ENCODE measurements at places on chromosomes 12 and 14.

GRCh38 chr12:21546716-21547115, 20.6 kb downstream of the SPX start:
- DNase-seq, result no peak

DNA sequence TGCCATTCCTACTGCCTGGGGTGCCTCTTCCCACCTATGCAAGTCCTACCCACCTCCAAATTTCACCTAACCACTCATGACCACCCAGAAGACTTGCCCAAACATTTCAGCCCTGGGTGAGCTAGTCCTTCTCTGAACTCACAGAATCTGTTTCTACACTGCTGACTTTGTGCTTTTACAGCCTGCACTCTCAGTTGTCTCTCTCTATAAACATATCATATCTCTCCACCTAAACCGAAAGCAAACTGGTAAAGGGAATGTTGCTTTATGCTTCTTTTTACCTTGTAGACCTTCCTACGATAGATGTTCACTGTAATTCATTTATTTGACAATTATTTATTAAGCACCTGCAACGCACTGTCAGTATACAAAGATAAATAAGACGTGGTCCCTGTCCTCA, 38.1 kb upstream of the RNASE3 start:
- DNase-seq, result no peak

- no peak for DNase-seq
These were observed 523 bp upstream of the SLC6A15 start for GRCh38 chr12:84913129-84913515.

GRCh38 chr12:107431942-107432341, 253.7 kb upstream of the PWP1 start:
- no peak for DNase-seq

DNA sequence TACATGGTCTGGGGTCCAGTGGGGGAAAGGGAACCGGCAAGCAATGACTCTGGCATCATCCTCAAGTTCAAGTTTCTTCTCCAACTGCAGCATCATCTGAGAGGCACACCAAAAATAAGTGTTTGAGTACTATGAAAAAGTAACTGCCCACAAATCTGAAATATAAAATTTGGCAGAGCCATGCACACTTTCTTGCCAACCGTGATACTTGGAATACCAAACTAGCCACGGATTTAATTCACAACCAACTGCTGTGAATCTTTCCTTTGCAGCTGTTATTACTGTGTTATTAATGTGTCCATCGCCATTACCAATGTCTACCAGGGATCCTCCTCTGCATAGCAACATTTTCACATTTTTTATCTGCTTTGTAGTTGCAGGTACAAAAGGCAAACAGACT, 74.6 kb downstream of the GXYLT1 start:
- DNase-seq, result no peak

DNA sequence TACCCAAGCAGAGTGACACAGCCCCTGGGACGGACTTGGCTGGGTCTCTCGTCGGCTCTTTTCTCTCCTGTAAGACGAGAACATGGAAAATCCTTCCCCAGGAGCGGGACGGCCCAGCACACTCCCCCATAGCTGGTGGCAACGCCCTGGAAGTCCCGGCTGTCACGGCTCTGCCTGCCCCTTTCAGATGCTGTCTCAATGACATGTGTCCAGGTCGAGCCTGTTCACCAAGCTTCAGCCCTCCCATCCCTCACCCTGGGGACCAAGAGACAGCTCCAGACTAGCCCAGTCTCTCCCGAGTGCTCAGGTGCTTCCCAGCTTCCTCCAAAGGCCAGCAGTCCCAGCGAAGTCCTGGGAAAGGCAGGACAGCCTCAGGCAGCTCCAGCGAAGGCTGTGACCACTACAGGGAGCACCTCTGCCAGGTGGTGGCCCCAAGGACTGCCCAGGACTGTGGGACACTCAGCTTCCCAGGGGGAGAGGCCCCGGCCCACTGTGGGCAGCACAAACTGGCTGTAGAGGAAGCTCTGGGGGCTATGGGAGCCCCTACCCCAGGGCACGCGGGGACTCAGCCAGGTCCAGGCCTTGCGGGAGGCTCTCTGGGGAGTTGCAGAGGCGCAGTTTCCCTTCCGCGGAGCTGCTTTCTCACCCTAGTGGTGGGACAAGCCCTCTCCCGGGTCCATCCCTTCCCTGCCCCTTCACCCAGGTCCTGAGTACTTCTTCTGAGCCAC, 33.6 kb downstream of the TNFAIP2 start:
- no peak for DNase-seq

GRCh38 chr12:131332224-131332623, 378.5 kb downstream of the ADGRD1 start:
- no peak for DNase-seq

GRCh38 chr12:98002887-98003493, 512.4 kb upstream of the TMPO start:
- no peak for DNase-seq

GRCh38 chr12:9869307-9870161, at the start of gene CLEC2B:
CLEC2B (minus strand) TSS chr12:9869354.
- peak; percentile 52 for DNase-seq

- DNase-seq, result no peak
These were observed 25.0 kb downstream of the LRRC9 start for GRCh38 chr14:59944909-59945308.

DNA sequence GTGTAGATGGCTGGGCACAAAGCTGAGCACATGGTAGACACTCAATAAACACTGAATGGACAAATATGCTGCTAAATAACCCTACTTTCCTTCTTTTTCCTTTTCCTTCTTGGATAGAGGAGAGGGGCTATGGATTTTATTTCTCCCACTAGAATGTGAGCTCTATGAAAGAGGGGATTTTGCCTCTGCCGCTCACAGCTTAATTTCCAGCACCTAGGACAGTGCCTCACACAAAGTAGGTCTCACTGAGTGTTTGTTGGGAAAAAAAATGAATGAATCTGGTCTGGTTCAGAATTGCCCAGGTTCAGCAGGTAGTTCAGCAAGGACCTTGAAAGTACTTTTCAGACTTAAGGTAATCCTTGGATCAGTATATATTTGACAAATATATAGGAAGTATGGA, 65.5 kb downstream of the WSCD2 start:
- no peak for DNase-seq

GRCh38 chr14:105252552-105253328, 4.4 kb downstream of the BTBD6 start:
- DNase-seq, result no peak

GRCh38 chr12:75561921-75562320, 50.5 kb upstream of the KRR1 start:
- no peak for DNase-seq

DNA sequence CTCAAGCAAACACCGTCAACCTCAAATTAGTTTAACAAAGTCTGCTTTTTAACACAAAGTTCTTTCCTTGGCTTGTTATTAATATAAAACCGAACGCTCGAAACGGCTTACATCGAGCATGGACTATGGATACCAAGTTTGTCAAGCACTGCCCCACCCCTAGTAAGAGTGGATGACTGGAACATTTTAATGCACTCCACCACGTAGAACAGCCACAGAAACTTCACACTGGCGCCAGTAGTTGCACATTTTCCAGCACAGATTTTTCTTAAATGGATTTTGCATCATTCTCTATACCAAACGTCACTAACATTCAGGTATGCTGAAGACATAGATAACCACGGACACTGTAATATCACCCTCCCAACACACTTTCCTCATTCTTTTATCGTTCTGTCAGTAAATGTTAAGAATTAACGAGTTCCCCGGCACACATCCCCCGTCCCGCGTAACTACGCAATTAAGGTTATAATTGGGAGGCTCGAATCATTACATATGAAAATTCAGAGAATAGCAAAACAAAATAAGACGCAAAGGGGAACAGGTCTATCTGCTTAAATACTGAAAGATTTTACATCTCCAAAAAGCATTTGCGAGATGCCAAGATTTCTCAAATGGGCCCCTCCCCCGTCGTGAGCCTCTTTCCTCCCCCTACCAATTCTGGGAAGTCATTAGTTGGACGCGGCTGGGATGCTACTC, 990 bp downstream of the FERMT2 start:
- no peak for DNase-seq

DNA sequence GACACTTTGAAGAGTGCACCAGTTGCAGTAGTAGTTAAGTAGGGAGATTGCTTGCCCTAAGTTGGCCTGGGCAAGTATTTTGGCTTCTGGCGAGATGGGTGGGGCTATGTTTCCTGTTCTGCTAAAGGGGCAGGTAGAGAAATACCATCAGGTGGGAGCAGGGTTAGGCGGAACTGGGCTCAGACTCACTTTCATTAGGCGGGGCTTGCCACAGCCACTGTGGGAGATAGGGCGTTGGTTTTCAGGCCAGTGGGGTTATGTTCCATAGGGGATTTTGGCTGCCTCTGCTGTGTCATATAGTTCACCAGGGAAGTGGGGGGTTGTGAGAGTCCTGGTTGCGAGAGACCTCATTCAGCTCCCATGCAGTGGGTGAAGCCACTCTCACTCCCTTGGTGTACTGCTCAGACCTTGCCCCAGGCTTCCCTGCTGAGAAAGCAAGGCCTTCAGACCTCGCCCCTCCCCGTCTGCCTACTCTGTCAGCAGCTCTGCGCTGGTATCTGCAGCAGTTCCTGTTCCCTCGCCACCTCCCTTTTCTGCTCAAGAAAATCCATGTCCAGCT, 43.3 kb downstream of the AEBP2 start:
- no peak for DNase-seq

DNA sequence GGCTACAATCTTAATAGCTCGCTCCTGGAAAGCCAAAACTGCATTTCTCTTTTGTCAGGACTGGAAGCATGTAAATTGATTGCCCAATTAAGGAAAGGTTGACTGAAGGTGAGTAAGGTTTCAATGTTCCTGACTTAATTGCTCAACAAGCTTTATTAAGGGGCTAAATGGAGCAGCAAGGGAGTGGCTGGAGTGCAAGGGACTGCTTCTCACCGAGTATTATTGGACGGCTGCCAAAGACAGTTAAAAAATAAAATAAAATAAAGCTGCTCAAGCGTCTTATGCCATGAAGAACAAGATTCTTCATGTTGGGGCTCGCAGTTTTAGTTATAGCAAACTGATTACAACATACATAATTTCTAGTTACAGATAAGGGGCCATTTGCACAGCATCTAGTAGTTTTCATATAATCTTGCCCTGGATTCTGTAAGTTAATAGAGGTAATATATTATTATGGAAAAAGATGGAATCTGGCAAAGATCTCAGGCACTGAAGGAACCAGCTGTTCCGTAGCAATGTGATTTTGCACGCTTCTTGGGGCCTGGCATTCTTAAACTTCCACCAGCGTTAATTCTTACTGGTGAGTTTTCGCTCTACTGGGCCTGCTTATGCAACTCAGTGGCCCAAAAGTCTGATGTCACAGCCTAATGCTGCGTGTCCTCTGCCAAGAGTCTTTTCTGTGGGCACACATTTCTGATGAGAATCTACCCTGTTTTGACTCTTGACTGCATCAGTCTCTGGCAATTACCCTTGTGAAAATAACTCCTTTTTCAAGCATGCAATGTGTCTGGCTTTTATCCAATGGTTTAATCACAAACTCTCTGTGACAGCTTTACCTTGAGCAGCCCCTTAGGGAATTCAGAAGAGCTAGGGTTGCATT, 108.5 kb downstream of the SLC38A1 start:
- DNase-seq, result peak; percentile 96

DNA sequence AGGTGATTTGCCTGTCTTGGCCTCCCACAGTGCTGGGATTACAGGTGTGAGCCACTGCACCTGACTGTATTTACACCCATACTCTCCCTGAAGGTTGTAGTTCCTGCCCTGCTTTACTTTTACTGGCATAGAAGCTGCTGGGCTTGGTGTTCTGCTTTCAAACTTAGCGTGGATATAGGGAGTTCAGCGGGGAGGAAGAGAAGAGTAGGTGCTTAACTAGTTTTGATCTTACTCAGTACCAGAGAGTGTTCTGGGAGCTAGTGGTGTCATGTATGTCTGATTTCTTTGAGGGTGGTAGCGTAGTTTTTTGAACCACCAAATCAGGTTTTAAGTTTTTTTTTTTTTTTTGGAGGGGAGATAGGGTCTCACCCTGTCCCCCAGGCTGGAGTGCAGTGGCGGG, 13.8 kb downstream of the RCOR1 start:
- DNase-seq, result no peak

GRCh38 chr12:69331519-69331908, 16.7 kb upstream of the LYZ start:
- DNase-seq, result no peak

DNA sequence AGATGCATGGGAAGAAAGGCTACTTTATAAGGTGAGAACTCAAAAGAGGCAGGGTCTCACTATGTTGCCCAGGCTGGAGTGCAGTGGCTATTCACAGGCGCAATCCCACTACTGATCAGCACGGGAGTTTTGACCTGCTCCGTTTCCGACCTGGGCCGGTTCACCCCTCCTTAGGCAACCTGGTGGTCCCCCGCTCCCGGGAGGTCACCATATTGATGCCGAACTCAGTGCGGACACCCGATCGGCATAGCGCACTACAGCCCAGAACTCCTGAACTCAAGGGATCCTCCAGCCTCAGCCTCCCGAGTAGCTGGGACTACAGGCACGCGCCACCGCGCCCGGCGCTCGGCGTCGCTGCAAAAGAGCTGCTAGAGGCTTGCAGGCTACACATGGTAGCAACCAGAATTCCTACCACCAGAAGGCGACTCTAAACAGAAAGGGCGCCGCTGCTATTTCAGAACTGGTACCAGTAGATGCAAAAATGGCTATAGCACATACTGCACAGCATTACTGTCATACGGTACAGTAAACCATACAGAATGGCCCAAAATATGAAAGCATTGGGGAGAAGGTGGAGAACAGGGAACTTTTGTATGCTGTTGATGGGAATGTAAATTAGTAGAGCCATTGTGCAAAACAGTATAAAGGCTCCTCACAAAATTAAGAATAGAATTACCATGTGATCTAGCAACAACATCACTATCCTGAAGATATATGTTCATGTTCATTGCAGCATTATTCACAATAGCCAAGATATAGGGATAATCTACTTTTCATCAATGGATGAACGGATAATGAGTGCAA, 1.2 kb upstream of the NEMF start:
- peak; percentile 39 for DNase-seq

DNA sequence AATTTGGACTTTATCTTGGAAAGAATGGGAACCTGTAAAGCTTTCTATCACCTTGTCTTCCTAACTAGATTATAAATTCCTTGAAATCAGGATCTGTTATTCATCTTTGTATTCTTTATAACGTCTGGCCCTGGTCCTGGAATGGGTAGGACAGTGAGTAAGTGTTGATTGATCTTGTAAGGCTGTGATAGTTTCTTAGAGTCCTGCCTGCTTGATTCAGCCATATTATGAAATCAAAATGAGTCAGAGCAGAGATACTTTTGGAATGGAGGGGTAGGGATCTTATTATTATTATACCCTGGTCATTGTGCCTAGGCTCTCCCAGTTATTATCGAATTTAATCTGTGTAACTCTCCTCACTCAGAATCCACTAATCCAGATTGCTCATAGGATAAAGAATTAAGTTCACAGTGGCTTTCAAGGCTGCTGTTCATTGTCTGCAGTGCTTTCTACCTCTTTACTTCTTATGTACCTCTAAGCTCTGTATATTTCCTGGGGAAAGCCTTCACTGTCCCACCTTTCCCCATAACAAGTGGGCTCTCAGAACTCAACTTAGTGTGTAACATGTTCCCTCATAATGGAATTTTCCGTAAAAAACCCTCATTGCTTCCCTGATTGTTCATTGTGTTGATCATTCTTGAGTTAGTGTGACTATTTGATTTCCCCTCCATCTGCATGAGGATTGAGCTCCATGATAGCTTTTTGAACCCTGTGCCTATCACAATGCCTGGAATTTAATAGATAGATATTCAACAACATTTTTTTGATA, 93.3 kb downstream of the DAAM1 start:
- no peak for DNase-seq

GRCh38 chr14:82694820-82695219, 1161.2 kb upstream of the SEL1L start:
- DNase-seq, result no peak
